SK-N-SH (cell line): ENCODE measurements at places on chromosomes 2 and 18. TPM values are rescaled to one million over a fixed set of nuclear protein-coding genes. Genes with fewer than 3 reads are reported as not detected.

SKOR2 gene
- polyA plus RNA-seq = not detected in 2 replicates

ALS2 gene
- polyA plus RNA-seq = 11.6 and 18.5 TPM in 2 replicates

PLGLB1 gene
- 0.46 and 0.89 TPM in 2 replicates for polyA plus RNA-seq

ANKRD30B gene
- not detected in 2 replicates for polyA plus RNA-seq

ADD2 gene
- 0.30 and 0.50 TPM in 2 replicates for polyA plus RNA-seq

SMAD7 gene
- 19.1 and 20.0 TPM in 2 replicates for polyA plus RNA-seq

ACOXL gene
- not detected in 2 replicates for polyA plus RNA-seq

FAM161A gene
- 0.90 and 1.2 TPM in 2 replicates for polyA plus RNA-seq

PTPRM gene
- polyA plus RNA-seq = 16.0 and 25.7 TPM in 2 replicates

WDR7 gene
- polyA plus RNA-seq = 2.6 and 4.1 TPM in 2 replicates

RAB11FIP5 gene
- 16.4 and 17.1 TPM in 2 replicates for polyA plus RNA-seq

TBR1 gene
- polyA plus RNA-seq = under 0.01 TPM in 1 of 2 replicates, not detected in the other

VWA3B gene
- not detected in 2 replicates for polyA plus RNA-seq

FEV gene
- 0.53 and 1.2 TPM in 2 replicates for polyA plus RNA-seq

UNC80 gene
- polyA plus RNA-seq = 0.59 and 1.3 TPM in 2 replicates

MFSD2B gene
- 0.16 TPM in 1 of 2 replicates, not detected in the other for polyA plus RNA-seq

RTP5 gene
- polyA plus RNA-seq = not detected in 2 replicates

ASB18 gene
- polyA plus RNA-seq = not detected in 2 replicates

NEURL3 gene
- polyA plus RNA-seq = 0.05 and 0.08 TPM in 2 replicates

ZNF236 gene
- polyA plus RNA-seq = 4.2 and 6.0 TPM in 2 replicates

SRD5A2 gene
- polyA plus RNA-seq = not detected in 2 replicates

CEP76 gene
- polyA plus RNA-seq = 6.4 and 8.0 TPM in 2 replicates

FAM237A gene
- not detected in 2 replicates for polyA plus RNA-seq

CRYBA2 gene
- not detected in 2 replicates for polyA plus RNA-seq

UGT1A9 gene
- polyA plus RNA-seq = not detected in 2 replicates

PLGLB2 gene
- polyA plus RNA-seq = 1.2 and 1.9 TPM in 2 replicates

CIB4 gene
- polyA plus RNA-seq = not detected in 2 replicates

RAB6C gene
- polyA plus RNA-seq = 0.02 and 0.05 TPM in 2 replicates

KCNG2 gene
- not detected in 2 replicates for polyA plus RNA-seq

NT5DC4 gene
- polyA plus RNA-seq = not detected in 2 replicates

KCNE4 gene
- polyA plus RNA-seq = 0.19 and 0.20 TPM in 2 replicates

IL36G gene
- polyA plus RNA-seq = not detected in 2 replicates

RUFY4 gene
- polyA plus RNA-seq = not detected in 2 replicates

KLF7 gene
- 7.5 and 12.8 TPM in 2 replicates for polyA plus RNA-seq
